ENCODE measurements at places on chromosomes 2 and 18.

DNA sequence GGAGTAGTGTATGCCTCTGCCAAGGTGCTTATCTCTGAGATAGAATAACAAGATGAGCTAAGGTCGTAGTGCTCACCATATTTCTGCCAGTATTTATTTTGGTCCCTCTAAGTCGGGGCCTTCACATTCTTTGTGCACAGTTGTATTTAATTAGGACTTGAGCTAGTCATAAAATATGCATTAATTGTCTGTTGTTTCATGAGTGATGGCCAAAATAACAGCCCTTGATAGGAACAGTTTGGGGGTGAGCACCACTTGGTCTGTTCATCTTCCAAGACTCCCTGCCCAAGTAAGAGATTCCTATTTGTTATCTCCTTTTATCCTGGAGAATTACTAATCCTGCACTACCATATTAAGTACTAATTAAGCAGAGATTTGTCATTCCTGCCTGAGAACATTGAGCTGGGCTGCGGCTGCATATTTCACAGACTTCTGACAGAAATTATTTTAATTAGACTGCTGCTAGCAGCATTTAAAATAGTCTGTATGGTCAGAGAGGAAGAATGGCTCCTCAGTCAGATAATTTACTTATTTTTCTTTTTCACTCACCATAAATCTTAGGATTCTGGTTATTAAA lies 435.1 kb downstream of the MTX2 start:
- DNase-seq, result no peak

DNA sequence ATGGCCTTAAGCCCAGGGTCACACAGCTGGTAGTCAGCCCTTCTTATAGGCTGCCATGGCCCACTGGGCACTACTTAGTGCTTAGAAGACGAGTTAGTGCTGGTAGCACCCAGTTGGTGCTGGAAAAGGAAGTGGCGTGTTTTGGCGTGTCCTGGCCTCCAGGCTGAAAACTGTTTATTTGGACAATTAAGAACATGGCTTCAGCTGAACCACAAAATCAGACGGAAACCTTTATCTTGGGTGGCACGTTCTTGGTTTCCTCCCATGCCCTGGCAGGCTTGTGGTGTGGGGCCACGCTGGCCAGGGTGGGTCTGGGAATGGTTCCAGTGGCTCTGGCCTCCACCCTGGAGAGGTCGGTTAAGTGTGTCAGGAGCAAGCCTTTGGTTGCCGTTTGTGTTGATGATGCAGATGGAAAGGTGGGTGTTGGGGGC lies 141.5 kb upstream of the HAAO start:
- DNase-seq, result no peak

GRCh38 chr2:154849482-154849881 lies 151.0 kb downstream of the KCNJ3 start:
- no peak for DNase-seq

GRCh38 chr18:12637393-12637792 lies 20.5 kb downstream of the SPIRE1 start:
- no peak for DNase-seq

DNA sequence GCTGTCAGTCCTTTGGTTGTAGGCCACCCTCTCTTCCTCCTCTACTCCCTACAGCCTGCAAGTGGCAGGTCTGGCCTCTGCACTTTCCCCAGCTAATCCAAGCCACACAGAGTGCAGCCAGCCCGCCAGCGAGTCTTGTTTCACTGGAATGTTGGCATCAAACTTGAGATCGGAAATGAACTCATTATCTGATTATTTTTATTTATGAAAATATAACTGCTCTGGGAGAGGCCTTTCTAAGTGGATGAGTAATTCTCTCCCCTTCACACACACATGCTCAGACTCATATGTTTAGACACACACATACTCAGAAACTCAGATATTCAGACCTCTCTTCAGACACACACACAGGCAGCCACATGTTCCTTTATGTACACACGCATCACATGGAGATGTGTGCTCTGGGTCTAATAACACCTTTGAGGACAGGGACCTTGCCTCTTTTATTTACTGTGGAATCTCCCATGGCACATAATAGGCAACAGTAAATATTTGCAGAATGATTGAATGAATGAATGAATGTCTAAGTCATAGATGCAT lies 151.3 kb downstream of the ZFP36L2 start:
- DNase-seq, result no peak

DNA sequence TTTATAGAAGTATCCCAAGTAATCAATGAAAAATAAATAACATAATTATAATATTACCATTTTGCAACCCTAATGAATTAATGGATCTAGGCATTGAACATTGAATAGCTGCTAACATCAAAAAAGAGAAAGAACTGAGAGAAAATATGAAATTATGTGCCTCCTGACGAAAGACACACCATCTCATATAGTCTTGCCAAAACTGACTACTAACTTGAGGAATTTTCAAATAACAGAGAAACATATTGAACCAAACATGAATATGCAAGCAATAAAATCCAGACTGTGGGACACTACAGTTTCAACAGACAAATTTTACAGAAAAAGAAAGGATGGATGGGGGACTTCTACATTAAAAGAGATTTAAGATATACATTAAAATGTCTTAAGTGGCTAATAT lies 165.7 kb downstream of the WDPCP start:
- DNase-seq, result no peak

- no peak for DNase-seq
Observed at GRCh38 chr2:139885921-139886498, 1105.8 kb upstream of the NXPH2 start.

DNA sequence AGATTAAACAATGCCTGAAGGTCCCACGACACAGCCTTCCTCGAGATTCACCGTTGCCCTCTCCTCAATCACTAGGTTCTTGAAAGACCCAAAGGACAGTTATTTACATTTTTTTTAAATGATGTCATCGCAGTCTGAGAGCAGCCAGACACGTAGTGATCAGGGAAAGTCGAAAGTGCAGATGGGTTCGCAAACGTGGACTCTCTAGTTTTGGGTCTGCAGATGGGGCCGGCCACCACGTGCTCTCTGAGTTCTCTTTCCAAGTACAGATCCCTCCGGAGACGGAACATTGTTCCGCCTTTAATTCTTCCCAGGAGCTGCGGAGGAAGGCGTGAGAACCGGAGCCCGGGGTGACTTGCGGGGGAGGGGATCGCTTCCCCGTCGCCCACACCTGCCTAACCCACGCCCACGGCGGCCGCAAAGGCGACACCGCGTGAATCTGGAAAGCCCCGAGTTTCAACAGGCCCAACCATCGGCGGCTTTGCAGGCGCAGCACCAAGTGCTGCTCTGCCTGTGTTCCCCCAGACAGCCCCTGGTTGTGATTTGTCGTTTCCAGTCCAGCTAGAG lies 54.3 kb downstream of the PKDCC start:
- peak; percentile 77 for DNase-seq

DNA sequence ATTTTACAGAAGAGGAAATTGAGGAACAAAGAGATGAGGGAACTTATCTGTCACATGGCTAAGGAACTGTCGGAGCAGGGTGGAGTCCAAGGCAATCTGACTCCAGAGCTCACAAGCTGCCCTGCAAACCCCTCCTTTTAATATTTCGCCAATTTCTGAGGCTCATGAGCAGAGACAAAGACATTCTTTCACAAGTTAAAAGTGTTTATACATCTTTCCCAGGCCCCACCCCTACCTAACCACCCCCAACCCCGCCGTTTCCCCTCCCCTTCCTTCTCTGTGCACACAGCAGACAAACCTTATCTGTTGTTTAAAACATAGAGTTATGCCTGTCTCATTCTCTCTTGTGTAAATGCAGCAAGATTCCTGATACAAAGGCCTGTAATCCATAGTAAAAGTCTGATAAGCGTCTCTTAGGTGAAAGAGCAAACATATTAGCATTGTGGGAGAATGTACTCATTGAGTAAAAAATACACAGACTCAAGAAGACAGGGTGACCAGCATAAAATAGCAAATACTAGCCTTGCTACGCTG lies 44.3 kb downstream of the EPHA4 start:
- DNase-seq, result no peak

- DNase-seq, result no peak
Observed at GRCh38 chr2:161134547-161135518, 25.4 kb upstream of the TANK start.

- DNase-seq, result no peak
Observed at GRCh38 chr2:81266106-81266505, 961.6 kb upstream of the LRRTM1 start.

DNA sequence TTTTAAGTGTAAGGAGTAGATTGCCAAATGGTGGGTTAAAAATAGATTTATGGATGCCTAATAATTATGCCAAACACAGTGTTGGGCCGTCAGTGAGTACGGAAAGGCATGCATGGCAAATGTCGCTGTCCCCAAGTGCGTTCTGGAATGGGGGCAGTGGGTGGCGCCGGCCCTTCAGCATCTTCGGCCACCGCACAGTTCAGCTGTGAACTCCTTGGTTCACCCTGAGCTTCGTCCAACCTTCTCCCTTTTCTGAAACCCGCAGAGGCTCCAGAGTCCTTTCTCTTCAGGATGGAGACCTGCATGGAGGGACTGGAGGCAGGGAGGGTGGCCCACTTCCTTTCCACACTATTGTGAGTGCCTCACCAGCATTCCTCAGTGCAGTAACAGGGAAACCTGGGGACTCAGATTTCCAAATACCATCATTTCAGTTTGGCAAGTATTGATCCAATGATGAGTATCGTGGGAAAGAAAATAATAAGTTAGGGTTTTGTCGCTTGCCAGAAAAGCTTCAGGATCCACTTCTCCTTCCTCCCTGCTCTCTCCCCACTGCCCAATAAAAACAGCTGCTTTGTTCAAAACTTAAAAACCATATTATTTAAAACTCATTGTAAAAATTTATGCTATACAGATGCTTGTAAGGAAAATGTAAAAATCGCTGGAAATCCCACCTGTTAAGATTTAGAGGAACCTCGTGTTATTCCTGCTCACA lies 74.6 kb upstream of the TXNDC2 start:
- no peak for DNase-seq

- no peak for DNase-seq
Observed at GRCh38 chr2:86789687-86790133, 1.0 kb downstream of the CD8A start.

DNA sequence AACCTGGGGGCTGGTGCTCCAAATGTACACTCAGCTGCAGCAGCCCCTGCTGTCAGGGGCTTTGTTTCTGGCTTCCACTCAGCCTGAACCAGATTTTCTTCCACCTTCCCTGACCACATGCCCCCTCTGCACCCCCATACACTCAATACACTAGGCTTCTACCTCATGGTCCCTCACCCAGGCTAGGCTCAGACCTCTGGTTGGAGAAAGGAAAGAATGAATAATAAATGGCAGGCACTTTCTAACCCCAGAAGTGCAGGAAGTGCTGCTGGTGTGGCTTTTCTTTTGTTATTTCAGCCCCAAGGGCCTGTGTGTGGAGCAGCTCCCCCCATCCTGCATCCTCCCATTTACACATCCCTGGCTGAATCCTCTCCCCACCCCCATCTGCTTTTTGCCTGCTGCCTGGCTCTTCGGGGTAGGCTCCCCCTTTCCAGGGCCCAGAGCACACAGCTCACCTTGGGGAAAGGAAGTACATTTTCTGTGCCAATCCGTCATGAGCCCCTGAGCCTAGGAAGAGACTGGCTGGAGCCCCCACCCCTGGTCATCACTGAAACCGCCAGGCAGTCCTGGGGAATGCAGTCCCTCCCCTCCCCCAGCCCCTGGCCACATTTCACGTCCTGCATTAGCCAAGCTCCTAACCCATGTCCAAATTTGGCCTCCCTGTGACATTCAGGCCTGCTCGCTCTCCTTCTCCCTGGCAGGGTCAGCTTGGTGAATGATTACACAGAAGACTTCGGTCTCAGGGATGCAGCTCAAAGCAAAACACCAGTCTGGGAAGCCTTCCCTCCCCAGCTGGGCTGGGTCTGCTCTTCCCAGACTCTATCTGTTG lies 2.6 kb downstream of the DYSF start:
- DNase-seq, result no peak

Measured in stimulated activated CD4-positive, alpha-beta T cell treated with anti-CD3 and anti-CD28 coated beads, Interleukin-12 subunit alpha, Interleukin-12 subunit beta, amount 100 ng/mL, for 24 hours (primary cell).